ENCODE measurements at places on chromosomes 1 and 21.
A peak's percentile ranks its signal among the peaks of the same experiment; 100 is the strongest.

- no peak for DNase-seq
Measured at GRCh38 chr21:27572696-27573095, 605.8 kb upstream of the ADAMTS5 start.

- no peak for DNase-seq
Measured at GRCh38 chr1:51326839-51327238, 3.5 kb downstream of the TTC39A start.

- DNase-seq = no peak
Measured at GRCh38 chr1:236681219-236681618, 5.1 kb upstream of the ACTN2 start.

GRCh38 chr1:97603776-97604175 lies 317.1 kb downstream of the DPYD start:
- DNase-seq = no peak

DNA sequence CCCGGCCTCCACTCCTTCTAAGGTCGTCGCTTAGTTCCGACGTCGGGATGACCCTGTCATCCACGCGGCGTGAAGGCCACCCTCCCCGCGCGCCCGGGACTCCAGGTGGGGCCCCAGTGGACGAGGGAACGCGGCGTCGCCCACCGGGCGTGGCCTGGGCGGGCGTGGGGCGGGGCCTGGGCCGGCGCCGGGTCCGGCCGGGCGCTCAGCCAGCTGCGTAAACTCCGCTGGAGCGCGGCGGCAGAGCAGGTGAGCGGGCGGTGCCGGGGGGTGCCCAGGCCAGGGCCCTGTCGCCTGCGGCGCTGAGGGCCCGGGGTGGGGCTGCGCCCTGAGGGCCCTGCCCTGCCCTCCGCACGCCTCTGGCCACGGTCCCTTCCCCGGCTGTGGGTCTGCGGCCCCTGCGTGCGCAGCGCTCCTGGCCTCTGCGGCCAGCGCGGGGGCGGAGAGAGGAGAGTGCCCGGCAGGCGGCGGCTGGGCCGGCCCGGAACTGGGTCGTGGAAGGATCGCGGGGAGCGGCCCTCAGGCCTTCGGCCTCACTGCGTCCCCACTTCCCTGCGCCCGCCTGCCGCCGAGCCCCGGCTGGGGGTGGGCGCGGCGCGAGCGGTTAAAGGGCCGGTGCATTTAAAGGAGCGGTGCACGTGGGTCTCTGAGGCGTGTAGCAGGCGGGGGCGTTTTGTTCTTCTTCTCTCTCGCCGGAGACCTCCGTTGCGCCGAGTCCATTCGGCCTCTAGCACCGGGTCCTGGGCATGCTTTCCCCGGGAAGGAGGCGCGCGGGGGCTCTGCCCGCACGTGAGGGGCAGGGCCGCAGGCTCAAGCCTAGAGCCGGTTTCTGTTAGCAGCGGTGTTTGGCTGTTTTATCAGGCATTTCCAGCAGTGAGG lies at the start of gene PSEN2:
PSEN2 (plus strand) TSS at position 216 of the 879 bp plus-strand sequence. CDS start 11,292 bp downstream, outside the sequence.
- peak; percentile 85 for DNase-seq

DNA sequence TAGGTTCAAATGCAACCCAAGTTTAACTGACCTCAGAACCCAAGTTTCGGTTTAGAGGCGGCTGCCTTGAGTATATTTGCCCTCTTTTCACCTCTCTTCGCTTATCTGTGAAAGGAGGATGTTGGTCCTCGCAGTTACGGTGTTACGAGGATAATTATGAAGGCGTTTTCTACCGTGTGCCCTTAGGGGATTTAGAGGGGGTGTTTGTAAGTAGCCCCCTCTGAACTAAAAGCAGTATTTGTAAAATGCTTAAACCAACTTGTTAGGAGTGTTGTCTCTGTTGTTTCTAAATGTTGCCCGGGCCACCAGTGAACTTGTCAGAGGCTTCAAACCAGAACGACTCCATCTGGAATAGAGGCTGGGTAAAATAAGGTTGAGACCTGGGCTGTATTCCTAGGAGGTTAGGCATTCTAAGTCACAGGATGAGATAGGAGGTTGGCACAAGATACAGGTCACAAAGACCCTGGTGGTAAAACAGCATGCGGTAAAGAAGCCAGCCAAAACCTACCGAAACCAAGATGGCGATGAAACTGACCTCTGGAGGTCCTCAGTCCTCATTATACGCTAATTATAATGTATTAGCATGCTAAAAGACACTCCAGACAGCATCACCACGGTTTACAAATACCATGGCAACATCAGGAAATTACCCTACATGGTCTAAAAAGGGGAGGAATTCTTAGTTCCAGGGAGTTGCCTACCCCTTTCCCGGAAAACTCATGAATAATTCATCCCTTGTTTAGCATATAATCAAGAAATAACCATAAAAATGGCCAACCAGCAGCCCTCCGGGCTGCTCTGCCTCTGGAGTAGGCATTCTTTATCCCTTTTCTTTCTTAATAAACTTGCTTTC lies 1.0 kb upstream of the PSRC1 start:
- no peak for DNase-seq

DNA sequence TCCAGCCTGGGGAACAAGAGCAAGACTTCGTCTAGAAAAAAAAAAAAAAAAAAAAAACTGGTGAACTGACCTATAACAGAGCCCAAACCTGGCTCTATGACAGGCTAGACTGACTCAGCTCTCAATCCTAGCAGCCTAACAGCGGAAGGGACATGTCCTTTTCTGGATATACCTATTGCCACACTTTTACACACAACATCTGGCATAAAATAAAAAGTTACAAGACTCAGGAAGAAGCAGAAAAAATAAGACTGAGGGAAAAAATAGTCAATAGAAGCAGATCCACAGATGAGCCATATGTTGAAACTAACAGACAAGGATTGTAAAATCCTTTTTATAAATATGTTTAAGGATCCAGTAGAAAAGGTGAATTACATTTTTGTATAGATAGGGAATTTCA lies 57.5 kb upstream of the IPO9 start:
- no peak for DNase-seq

DNA sequence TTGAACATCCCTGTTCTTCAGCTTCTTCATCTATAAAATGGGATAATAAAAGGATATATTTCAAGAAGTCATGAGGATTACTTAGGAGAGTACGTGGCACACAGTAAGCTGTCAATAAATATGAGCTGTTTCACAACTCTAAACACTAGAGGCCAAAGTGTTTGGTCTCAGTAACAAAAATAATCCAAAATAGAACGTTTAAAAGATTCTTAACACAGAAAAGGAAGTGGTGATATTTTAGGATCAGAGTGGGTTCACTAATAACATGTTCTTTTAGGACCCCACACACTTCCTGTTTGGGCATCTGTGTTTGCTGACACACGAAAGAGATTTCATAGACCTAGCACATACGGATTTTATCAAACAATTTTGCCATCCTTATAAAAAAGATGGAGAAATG lies 32.9 kb downstream of the TNFSF18 start:
- no peak for DNase-seq

GRCh38 chr21:26967062-26967913 lies at the start of gene ADAMTS5:
Gene ADAMTS5 (minus strand): TSS chr21:26967088. CDS start chr21:26966391, 697 bp downstream.
- peak; percentile 47 for DNase-seq

GRCh38 chr1:226637147-226637935 lies 88.8 kb downstream of the STUM start:
- DNase-seq = no peak

DNA sequence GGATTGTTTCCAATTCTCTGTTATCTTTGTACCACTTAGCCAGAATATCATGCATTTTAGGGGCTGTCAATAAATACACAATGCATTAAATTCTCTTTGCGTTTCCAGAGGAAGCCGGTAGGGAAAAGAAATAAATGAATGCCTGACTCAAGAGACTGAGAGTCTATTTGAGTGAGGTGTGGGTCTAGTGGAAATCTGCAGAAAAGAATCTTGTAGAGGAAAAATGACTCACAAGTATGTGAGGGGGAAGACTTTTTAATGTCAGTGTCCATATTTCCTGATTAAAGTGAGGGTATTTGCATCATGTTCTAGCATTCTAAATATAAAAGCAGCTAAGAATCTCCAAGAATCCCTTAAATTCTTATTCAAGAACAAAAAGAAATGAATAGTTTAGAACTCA lies 271.1 kb downstream of the PTPRC start:
- DNase-seq = no peak

DNA sequence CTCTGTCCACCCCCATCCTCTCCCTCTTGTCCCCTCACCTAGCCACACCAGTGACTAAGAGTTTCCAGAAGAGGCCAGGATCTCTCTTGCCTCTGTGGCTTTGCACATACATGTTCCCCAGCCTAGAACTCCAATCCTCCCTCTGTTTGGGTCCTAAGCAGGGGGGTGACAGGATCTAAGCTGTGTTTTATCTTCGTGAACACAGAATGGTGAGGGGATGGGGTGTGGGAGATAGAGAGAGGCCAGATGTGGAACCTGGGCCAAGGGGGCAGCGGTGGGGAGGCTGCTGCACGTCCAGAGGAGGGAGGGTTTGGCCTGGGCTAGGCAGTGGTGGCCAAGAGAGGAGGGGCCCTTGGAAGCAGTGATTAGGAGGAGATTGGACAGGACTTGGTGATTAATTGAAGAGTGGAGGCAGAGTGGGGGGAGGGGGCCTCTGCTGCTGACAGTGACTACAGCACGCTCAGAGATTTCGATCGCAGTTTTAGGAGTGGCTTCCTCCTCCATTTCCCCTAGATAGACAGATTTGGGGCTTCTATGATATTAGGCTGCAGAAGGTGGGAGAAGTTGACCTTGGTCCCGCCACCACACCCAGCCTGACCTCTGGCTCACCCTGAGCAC lies 17.1 kb upstream of the ADGRB2 start:
- no peak for DNase-seq

DNA sequence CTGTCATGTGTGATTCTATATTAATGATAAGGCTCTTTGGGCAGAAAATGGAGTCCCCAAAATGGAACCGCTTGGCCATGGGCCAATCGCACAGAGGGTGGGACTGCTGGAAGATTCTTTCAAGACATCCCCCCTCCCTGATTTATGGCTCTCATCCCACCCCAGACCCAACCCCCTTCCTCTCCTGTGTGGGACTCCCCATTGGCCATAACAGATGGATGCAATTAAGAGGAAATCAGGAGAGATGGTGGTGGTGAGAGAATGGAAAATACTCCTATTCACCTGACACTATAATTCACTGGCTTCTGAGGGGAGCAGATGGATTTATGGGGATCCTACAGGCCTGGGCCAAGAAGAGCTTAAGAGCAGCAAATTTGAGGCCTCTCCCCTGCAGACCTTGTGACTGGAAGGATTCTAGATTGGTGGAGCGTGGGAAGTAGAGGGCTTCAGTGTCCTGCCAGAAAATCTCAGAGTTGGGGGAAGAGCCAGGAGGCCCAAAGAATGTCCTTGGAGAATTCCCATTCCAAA lies 1.7 kb downstream of the IGFN1 start:
- DNase-seq = no peak

- no peak for DNase-seq
Measured at GRCh38 chr1:170560681-170561285, 28.8 kb downstream of the GORAB start.

DNA sequence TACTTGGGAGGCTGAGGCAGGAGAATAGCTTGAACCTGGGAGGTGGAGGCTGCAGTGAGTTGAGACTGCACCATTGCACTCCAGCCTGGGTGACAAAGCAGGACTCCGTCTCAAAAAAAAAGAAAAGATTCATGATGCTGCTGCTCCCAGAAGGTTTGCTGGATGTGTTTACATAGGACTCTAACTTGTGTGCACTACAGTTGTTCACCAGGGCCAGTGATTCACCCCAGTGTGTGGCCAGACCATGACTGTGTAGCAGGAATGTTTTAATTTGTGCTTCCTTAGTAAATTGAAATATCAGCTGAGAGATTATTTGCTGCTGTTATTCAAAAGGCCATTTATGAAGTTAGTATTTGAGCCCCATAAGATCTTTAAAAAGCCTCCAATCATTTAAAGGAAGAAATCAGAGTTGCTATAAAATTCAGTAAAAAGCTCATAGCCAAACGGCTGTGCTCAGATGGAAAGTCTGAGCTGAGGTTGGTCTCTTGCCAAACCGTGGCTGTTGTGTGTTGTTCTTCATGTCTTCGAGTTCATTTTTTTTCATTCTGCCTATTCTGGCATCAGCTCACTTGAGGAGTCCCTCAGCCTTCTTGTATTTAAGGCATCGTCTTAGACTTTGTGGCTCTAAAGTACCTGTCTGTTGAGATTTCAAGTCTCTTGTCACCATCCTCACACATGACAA lies 18.1 kb upstream of the PGD start:
- no peak for DNase-seq

GRCh38 chr1:48207131-48207530 lies 15.4 kb upstream of the SLC5A9 start:
- no peak for DNase-seq

GRCh38 chr1:22104865-22105437 lies 37.9 kb downstream of the WNT4 start:
- no peak for DNase-seq

DNA sequence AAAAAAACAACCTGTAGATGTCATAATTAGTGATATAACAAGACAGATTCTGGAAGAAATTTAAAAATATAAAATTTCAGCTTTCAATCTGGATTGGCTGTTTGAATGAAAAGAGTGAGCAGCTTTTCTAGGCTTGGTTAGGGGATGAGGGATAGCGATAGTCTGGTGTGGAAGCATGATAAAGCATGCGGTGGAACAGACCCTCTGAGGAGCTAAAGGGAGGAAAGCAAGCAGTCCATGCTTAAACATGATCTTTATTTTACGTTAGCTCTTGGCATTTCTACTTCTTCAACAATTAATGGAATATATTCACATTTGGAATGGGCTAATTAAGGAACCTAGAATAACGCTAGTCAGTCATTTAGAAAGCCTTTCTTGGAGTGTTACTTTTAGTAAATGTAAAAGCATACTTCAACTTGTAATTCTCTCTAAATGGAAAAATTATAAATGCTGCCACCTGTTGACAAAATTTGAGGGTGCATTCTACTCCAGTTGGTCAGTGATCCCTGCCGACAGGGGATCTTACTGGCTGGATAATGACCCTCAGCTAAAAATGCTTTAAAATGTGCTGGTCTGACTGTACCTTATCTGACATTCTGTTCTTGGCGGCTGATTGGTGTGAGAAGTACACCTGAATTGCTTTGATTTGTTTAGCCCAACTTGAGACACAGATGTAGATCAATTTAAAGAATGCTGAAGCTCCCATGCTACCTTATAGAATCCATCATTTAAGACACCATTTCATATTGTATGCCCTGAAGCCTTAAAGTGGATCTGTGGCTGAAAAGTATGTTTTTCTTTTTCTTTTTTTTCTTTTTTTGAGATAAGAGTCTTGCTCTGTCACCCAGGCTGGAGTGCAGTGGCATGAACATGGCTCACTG lies 61.2 kb downstream of the AK4 start:
- DNase-seq = no peak

- no peak for DNase-seq
Measured at GRCh38 chr1:77057994-77058585, 161.1 kb downstream of the PIGK start.

All from lower lobe of right lung (tissue), 2 donors.